NCI-H526 (cell line): ENCODE measurements at places on chromosomes 11 and 22.
A peak's percentile ranks its signal among the peaks of the same experiment; 100 is the strongest.

DNA sequence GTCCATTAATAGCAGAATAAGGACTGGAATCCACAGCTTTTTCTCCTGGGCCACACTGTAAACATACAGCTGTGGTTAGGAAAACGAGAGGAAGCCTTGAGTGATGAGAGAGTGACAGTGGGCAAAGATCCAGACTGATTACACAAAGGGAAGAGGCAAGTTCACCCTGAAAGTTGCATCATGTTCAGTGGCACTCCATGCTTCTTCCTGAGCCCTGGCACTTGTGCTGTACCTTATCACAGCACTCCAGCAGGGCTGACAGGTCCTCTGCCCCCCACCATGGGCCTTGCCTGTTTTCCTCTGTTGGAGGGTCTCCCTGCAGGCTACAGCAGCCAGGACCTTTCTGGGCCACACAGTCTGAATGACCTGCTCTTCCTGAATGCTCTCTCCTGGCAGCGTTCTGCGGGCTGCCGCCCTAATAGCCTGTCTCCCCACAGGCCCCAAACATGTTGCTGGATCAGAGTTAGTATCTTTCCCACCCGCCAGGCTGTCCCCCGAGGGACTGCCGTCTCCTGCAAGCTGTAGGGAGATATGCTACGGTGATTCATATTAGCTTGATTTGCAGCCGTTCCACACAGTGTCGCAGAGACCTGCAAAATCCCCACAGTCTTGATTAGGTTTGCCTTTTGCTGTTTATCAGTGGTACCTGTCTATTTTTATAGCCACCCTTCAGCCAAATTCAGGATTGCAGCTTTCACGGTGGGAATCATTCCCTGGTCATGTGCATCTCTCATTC lies 60.2 kb downstream of the NTM start:
- no peak for DNase-seq

DNA sequence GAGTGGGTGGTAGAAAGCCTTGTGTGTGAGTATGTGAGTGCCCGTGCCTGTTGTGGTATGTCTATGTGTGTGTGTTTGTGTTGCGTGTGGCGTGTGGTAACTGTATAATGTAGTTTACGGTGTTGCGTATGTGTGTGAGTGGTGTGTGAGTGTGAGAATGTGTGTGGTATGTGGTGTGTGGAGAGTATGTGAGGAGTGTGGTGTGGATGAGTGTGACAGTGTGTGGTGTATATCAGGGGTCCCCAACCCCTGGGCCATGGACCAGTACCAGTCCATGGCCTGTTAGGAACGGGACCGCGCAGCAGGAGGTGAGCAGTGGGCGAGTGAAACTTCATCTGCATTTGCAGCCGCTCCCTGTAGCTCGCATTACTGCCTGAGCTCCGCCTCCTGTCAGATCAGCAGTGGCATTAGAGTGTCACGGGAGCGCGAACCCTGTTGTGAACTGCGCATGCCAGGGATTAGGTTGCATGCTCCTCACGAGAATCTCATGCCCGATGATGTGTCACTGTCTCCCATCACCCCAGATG lies 5.7 kb downstream of the UPK3A start:
- peak; percentile 50 for DNase-seq

DNA sequence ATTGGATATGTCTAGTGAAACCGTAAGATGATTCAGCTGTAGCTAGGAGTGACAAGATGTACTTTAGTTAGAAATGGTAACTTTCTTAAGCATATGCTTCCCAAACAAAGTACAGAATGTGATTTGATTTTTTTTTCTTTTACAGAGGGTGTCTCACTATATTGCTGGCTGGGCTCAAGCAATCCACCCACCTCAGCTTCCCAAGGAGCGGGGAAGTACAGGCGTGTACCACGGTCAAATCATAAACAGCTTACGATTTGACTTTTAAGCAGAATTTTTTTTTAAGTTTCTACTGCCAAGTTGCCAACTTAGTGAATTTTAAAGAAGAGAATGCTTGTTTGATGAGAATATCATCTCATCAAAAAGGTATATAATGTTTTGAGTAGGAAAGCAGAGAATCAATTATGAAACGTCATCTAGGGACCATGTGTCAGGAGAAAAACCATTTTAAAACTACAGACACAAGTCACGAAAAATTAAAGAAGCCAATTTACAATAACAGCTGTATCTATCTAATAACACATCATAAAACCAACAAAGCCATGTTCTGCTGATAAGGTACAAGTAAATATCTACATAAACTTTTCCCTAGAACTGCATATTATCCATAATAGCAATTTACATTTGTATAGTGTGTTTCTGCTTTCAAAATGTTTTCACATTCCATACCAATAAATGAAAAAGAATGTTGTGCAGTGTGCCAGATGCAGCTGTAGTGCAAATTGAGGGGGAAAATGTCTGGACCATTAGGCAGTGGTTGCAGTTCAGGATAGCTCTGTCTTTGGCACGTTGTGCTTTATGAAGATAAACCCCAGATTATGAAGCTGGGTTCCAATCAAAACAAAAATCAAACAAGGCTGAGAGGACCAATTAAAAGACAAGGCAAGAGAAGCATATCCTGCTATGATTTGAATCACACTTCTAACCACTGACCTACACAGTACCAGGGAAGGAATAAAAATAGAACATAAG lies 33.7 kb upstream of the USP47 start:
- no peak for DNase-seq

DNA sequence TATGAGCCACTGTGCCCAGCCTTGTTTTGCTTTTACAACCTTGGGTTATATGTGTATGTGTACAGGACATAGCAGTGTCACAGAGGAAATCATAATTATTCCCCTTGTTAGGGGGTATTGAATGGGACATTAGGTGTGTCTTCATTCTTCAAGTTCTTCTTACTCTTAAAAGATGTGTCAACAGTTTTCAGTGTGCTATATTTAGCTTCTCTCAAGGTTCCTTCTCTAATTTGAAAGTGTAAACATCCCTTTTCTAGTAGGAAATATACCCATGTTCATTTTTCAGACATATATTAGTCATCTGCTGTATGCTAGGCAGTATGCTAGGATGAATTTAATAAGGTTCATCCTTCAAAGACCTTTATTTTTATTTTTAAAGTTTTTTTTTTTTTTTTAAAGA lies 17.1 kb downstream of the PCF11 start:
- DNase-seq, result no peak

GRCh38 chr22:28956506-28956905 lies 73.1 kb downstream of the ZNRF3 start:
- DNase-seq, result no peak

DNA sequence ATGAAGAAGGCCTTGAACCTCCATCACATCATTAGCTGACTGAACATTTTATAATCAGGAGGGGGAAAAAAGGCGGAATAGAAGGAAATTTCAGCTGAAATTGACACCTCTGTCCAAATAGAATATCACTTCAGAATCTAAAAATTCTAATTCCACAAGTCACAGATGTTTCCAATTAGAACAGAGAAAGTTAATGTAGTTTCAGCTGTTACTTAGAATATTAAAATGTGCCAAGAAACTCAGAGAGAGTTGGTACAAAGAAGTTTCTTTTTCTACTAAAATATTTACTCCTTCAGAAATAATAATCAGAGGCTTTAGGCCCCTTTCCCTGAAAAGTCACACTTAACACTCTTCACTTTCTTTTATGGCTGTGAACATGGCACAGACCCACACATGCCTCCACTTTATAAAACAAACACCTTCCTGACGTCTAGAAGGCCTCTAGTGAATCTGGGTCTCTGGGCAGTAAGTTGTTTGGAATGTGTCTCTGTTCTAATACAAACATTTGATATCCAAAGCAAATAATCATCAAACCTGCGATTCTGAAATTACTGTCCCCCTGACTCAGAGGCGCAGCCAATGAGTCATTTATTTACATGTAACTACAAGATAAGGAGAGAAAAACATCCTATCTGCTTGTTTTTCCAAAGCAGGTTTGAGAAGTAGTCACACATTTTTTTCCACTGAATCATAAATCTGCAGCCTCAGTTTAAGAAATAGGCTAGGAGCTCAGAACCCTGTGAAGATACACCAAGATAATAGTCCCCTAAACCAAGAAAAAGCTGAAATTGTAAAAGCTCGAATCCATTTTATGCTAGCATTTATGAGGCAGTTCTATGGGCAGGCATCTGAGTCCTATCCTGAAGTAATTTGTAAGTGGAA lies 148.4 kb downstream of the ME3 start:
- no peak for DNase-seq

DNA sequence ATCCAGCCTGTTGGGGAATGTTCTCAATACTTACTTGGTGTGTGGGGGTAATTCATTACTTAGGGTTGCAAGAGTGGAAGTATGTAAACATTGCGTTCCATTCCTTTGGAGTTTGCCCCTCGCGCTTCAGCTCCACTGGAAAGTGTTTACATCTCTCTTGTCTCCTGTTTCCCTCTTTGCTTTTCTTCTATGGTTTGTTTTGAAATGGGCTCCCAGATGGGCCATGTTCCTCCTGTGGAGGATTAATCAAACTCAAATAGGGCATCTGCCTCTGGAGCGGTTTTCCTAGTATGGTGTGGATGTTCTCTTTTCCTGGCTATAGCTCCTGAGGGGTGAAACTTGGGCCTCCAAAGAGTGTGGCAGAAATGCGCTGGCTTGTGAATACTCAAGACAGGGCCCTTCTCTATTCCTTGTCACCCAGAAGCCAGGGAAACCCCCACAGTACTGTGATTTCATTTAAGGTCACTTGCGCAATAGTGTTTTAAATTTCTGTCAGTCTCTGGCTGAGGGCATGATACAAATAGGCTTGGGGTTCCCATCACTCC lies 51.9 kb downstream of the CD44 start:
- DNase-seq, result no peak

DNA sequence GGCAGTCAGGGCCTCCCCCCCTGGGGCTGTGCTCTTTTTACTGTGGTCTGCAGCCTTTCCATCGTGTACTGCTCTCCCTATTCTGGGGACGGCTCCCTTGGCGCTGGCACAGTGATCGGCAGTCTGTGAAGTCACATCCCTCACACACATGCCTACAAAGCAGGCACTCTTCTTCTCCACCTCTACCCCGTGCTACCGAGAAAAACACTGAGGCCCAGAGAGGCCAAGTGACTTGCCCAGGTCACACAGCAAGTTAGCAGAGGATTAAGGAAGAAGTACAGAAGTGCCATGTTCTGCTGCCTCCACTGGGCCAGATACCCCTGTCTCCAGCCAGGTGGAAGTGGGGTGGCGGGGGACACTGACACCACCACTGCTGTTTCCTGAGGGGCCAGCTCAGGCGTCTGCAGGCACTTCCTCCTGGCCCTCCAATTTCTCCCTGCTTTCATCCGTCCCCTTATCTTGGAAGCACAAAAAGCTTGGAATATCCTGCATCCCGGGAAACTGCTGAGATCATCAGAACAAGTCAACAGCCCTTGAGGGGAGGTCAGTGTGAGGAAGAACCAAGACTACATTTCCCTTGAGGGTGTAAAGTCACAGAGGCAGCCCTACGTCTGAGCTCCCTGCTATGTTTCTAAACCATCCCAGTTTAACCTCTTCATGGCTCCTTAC lies 30.2 kb upstream of the KLHL35 start:
- DNase-seq, result no peak

- peak; percentile 28 for DNase-seq
These were observed 71.6 kb upstream of the AKIP1 start for GRCh38 chr11:8839306-8839956.

DNA sequence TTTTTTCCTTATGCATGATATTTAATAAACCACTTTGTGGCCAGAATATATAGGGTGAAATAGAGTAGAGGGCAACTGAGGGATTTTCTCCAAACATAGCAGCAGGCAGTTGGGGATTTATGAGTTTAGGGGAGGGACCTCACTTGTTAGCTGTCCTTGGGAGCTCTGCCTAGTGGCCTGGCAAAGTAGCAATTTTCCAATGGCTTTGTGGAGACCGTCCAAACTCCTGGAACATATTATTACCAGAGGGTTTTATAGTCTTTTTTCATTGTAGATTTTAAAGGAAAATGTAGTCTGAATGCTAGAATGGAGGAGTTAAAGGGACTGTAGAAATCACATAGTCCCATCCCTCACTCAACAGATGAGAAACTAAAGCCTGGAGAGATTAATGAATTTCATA lies 32.3 kb downstream of the AMOTL1 start:
- no peak for DNase-seq
